Left lung (tissue), 14 donors: ENCODE measurements at places on chromosomes 2 and 18.
A peak's percentile ranks its signal among the peaks of the same experiment; 100 is the strongest.

DNA sequence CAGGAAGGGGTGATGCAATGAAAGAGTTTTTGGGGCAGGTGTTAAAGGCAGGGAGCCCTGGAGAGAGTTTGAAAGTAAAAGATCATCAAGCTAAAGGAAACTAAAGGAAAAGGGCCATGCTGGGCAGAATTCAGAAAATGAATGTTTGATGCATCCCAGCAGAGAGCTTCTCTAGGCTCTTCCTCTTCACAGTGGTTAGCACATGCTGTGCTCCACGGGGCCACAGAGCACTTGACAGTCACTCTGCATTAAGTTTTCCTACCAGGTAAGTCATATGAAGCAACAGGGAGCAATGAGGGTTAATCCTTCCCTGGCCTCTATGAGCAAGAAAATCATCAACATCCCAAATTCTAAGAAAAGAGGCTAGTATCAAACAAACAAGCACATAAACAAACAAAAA, 895.2 kb downstream of the TRIB2 start:
- no peaks in the 10 kb centered on the region for H3K4me1 ChIP-seq
- no peak overlapping the region for H3K27ac ChIP-seq
- H3K4me3 ChIP-seq = no peak overlapping the region

DNA sequence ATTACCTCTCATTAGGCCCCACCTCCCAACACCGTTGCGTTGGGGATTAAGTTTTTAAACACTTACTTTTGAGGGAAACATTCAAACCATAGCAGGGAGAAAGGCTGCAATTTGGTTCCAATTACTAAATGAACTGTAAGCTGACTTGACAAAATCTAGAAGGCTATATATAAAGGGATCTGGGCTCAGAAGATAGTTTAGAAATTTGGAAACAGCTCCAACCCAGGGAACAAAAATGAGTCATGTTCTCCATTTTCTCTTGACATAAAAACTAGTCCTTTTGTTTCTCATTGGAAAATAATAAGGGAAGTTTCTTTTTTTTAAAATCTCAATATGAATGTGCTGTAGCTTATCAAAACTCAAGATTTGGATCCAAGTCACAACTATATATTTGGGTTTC, 17.5 kb downstream of the MOGAT1 start:
- H3K4me1 ChIP-seq = peaks cover 4% of the 10 kb centered on the region
- H3K27me3 ChIP-seq = no peaks in the 10 kb centered on the region
- no peaks in the 10 kb centered on the region for H3K36me3 ChIP-seq
- H3K4me3 ChIP-seq = no peak overlapping the region
- H3K27ac ChIP-seq = no peak overlapping the region

DNA sequence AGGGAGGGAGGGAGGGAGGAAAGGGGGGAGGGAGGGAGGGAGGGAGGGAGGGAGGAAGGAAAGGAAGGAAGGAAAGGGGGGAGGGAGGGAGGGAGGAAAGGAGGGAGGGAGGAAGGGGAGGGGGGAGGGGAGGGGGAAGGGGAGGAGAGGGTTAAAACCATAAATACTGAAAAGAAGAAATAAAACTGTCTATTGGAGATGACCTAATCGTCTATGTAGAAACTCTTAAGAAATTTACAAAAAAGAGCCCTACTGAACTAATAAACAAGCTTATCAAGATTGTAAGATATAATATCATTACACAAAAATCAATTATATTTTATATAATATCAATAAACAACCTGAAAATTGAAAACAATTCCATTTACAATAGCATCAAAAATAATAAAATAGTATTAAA, 32.3 kb upstream of the CTDP1 start:
- H3K4me1 ChIP-seq = peaks cover 3% of the 10 kb centered on the region
- H3K36me3 ChIP-seq = no peaks in the 10 kb centered on the region
- H3K27me3 ChIP-seq = peaks cover 7% of the 10 kb centered on the region

DNA sequence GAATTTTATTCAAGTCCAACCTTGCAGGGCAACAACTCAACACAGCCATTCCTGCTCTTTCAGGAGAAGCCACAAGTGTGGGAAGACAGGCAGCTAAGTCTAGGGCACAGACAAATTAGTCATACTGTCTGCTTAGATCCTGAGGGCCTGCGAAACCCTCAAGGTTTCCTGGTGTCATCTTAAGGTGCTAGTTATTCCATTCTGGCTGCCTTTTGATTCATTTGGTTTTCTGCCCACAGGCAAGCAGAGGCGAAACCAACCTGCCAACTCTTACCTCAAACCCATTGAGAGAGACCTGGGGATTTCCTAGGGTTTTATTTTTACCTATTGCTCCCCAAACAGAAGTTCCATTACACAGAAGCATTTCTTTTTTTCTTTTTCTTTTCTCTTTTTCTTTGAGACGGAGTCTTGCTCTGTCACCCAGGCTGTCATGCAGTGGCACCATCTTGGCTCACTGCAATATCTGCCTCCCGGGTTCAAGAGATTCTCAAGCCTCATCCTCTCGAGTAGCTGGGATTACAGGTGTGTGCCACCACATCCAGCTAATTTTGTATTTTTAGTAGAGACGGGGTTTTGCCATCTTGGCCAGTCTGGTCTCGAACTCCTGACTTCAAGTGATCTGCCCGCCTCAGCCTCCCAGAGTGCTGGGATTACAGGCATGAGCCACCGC, 23.7 kb upstream of the SCYGR1 start:
- no peaks in the 10 kb centered on the region for H3K27me3 ChIP-seq
- H3K4me3 ChIP-seq = no peak overlapping the region
- H3K4me1 ChIP-seq = peaks cover 88% of the 10 kb centered on the region
- H3K27ac ChIP-seq = no peak overlapping the region

DNA sequence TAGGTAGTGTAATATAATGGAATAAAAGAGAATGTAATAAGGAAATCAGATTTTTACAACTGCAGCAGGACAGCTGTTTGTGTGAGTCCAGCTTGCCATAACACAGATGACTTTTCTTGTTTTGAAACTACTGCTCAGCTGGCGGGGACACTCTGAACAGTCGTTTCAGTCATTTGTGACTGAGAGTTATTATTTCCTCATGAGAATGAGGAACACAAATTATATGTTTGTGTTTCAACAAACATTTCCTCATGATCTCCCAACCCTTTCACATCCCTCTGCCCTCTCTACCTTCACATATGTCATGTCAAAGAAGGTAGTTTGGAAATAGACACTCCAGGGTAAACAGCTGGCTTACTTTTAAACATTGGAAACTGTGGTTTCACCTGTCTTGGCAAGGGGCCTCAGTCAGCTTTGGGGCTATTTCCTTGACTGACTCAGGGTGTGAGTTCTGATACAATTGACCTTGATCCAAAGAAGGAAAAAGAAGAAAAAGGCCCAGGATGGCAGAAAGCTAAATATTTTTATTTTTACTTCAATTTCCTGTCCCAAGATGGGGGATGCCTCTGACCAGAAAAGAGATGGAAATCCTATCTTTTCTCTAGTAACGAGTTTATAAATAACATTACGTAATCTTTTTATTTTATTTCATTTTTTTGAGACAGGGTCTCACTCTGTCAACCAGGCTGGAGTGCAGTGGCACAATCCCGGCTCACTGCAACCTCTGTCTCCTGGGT, 593 bp downstream of the SP140L start:
- no peaks in the 10 kb centered on the region for H3K36me3 ChIP-seq
- H3K27ac ChIP-seq = peak overlapping the region; percentile 61
- no peaks in the 10 kb centered on the region for H3K27me3 ChIP-seq
- peaks cover 9% of the 10 kb centered on the region for H3K4me1 ChIP-seq
- DNase-seq = no peak

DNA sequence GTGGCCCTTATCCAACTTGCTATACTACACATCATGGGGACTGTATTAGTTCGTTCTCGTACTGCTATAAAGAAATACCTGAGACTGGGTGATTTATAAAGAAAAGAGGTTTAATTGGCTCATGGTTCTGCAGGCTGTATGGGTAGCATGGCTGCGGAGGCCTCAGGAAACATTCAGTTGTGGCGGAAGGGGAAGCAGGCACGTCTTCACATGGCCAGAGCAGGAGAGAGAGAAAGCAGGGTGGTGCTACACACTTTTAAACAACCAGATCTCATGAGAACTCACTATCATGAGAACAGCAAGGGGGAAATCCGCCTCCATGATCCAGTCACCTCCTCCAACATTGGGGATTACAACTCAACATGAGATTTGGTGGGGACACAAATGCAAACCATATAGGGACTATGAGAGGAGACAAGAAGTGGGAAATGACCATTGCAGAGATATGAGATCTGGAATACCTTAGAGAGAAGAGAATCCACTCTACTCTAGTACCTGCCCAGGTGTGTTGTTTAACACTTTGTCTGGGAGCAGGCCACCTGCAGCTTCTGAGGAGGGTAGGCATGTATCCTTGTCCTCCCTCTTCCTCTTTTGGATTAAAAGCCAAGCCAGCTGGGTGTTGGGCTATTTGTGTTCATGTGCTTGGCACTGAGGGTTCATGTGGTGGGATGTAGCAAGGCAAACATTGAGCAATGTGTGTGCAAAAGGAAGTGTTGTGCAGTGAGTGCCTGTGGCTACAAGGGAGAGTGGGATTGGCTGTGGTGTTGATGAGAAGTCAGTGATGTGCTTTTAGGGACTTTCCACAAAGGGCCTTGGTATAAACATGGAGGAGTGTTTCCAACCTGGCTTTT, 22.8 kb downstream of the TTLL4 start:
- H3K4me3 ChIP-seq = no peak overlapping the region
- peaks cover 18% of the 10 kb centered on the region for H3K4me1 ChIP-seq
- peak overlapping the region; percentile 88 for H3K27ac ChIP-seq
- peak; percentile 84 for DNase-seq
- H3K27me3 ChIP-seq = no peaks in the 10 kb centered on the region

DNA sequence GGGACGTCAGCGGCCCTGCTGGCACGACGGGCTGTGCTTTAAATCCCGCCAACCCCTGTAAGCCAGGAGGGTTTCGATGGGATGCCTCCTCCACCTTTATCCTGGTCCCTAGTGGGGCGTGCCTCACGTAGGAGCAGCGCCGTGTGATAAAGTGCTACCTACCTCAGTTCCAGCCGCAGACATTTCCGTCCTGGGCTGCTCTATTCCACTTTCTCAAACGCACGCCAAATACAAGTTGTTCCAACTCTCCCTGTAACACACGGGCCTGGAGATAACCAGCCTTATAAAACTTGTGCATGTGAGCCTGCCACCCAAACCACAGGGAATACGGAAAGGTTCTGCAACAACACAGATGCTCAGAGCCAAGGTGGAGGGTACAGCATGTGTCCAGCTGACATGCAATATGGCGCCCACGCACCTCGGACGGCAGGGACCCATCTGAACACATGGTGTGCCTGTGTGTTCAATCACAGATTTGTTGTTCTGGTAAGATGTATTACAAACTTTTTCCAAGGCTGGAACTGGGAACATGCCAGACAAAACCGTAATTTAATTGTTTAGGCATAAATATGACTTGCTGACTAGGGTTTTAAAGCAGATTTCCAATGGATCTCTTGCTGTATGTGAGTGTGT, 47.7 kb downstream of the ZNF516 start:
- H3K27ac ChIP-seq = peak overlapping the region; percentile 83
- no peak for DNase-seq
- peaks cover 30% of the 10 kb centered on the region for H3K4me1 ChIP-seq
- no peak overlapping the region for H3K4me3 ChIP-seq

DNA sequence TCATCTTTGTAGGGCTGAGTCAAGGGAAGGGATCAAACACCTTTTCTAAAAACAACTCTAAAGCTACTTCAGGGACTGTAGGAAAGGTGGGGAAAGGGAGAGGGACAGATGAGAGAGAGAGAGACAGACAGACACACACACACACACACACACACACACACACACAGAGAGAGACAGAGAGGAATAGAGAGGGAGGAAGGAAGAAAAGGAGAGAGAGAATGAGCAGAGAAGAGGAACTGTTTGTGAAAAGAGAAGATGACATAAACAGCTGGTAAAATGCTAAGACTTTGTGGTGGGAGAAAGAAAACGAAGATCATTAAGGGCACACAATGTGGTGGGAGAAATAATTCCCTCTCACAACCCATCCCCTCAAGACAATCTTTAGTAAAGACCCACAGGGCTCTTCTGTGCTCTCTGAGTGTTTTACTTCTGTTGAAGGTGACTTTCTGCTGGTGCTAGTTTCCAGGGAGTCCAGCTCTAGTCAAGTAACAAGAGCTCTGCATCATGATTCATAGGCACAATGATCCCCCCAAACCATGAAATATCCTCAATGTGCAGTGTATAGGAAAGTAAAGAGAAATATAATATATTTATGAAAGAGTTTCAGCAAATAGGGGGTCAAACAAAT, 77.2 kb upstream of the STK17B start:
- H3K4me1 ChIP-seq = peaks cover 50% of the 10 kb centered on the region
- no peaks in the 10 kb centered on the region for H3K27me3 ChIP-seq
- H3K36me3 ChIP-seq = no peaks in the 10 kb centered on the region
- H3K4me3 ChIP-seq = no peak overlapping the region
- DNase-seq = no peak

- no peak for DNase-seq
- no peaks in the 10 kb centered on the region for H3K4me1 ChIP-seq
- no peak overlapping the region for H3K27ac ChIP-seq
- peaks cover 30% of the 10 kb centered on the region for H3K27me3 ChIP-seq
Observed at GRCh38 chr2:118791483-118791882, 56.0 kb downstream of the EN1 start.

- H3K36me3 ChIP-seq = no peaks in the 10 kb centered on the region
- DNase-seq = no peak
- no peak overlapping the region for H3K4me3 ChIP-seq
Observed at GRCh38 chr2:207072571-207072970, 93.2 kb downstream of the KLF7 start.

GRCh38 chr18:75230163-75231052, 19.8 kb downstream of the TSHZ1 start:
- H3K4me1 ChIP-seq = peaks cover 11% of the 10 kb centered on the region
- H3K27ac ChIP-seq = no peak overlapping the region
- no peaks in the 10 kb centered on the region for H3K36me3 ChIP-seq
- DNase-seq = no peak
- H3K4me3 ChIP-seq = no peak overlapping the region
- H3K27me3 ChIP-seq = no peaks in the 10 kb centered on the region

DNA sequence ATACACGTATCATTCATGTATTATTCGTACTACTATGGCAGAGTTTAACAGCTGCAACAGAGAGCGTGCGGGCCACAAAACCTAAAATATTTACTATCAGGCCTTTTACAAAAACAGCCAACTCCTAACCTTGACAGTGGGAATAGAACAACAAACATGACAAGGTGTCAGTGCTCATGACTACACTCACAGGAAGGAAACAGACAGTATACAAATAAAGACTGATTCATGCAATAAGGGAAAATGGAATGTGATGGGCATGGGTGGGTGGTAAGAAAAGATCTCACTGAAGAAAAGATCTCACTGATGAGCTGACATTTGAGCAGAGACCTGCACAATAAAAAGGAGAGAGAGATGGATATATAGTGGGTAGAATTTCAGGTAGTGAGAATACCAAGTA, 347.8 kb downstream of the ALK start:
- H3K27ac ChIP-seq = no peak overlapping the region
- H3K4me1 ChIP-seq = no peaks in the 10 kb centered on the region
- H3K36me3 ChIP-seq = no peaks in the 10 kb centered on the region
- no peak for DNase-seq
- no peaks in the 10 kb centered on the region for H3K27me3 ChIP-seq

GRCh38 chr2:219142329-219142728, 18.3 kb downstream of the NHEJ1 start:
- H3K36me3 ChIP-seq = no peaks in the 10 kb centered on the region
- H3K4me3 ChIP-seq = no peak overlapping the region
- H3K27me3 ChIP-seq = no peaks in the 10 kb centered on the region
- H3K4me1 ChIP-seq = no peaks in the 10 kb centered on the region
- no peak for DNase-seq
